ENCODE measurements at places on chromosomes 1 and 21.

- DNase-seq: no peak
These were observed 38.8 kb upstream of the STMN1 start for GRCh38 chr1:25944986-25945385.

GRCh38 chr1:202665417-202665816 lies 44.8 kb downstream of the SYT2 start:
- no peak for DNase-seq

DNA sequence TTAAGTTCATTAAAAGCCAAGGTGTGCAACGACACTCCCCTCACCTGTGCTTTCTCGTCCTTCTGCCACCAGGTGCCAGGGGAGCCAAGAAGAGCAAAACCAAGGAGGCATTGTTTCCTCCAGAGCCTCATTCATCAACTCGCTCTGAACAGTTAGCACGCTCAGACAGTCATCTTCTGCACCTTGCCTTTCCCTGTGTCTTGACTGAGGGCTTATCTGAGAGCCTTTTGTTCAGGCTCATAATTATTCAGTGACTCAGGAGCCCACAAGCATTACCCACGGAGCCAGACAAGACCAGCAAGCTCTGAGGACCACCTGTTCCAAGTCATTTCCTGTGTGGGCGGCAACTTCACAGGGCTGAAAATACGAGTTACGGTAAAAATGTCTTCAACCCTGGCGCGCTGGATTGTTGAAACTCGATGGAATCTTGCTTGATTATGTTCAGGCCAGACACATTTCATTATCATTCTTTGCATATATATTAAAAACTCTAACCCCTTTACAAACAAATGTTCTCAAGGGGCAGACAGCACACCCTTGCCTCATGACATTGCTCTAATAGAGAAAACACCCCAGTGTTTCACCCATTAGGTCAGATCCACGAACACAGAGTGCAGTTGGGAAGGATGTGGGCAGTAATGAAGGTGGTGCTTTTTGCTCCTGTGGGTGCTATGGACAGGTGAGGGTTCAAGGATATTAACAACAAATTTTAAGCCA lies 89.7 kb upstream of the RUNX1 start:
- peak; percentile 74 for DNase-seq

GRCh38 chr1:62676611-62677356 lies 11.4 kb downstream of the DOCK7 start:
- DNase-seq: no peak

GRCh38 chr21:17466166-17466565 lies 46.7 kb upstream of the CXADR start:
- no peak for DNase-seq

DNA sequence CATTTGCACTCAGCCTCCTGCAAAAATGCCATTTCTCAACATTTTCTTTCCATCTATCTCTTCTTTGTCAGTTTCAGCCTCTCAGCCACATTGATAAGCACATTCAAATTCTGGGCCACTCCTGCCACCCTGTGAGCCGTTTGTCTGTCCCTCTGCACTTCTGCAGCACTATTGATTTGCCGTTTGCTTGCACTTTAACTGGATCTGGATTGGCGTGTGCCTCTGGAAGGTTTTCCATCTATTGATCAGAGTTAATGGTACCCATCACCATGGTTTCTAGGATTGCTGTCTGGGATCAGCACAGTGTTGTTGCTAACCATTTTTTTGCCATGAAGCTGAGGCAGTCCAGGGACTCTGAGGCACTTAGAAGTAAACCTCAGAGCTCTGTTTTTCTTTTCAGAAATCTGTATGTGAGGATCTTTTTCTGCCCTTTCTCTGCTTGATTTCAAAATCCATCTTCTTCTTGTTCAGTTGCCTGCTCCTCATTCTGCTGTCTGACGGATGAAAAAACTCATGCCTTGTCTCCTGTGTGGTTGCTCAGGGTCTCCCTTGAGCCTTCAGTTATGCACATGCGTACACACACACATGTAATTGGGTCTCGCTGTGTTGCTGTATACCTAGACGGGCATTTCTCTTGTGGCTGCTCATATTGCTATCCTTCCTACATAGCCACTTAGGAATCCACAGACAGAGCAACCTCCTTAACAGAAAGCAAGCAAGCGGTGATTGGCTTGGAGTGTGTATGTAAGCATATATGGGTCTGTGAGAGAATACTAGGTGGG lies 67.9 kb downstream of the NOS1AP start:
- DNase-seq: no peak

GRCh38 chr21:35266546-35266945 lies 217.4 kb upstream of the RUNX1 start:
- no peak for DNase-seq

DNA sequence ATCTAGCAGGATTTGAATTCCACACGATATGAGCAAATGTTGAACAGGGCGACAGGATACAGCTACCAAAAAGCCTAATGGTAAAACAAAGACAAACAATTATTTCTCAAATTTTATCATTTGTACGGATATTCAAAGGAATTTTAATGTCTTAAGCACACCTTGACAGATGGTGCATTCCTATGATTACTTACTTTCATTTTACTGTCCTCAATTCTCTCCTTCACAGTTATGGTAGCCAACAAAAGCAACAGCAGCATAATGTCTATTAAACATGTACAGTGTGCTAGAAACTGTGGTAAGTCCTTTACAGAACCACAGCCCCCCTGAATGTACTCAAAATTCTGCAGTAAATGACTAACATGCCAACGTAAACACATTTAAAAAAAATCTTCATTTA lies 365.8 kb downstream of the SMYD3 start:
- no peak for DNase-seq

GRCh38 chr1:81894867-81895266 lies 94.1 kb downstream of the ADGRL2 start:
- no peak for DNase-seq

GRCh38 chr1:177490786-177491185 lies 320.0 kb downstream of the BRINP2 start:
- DNase-seq: no peak

DNA sequence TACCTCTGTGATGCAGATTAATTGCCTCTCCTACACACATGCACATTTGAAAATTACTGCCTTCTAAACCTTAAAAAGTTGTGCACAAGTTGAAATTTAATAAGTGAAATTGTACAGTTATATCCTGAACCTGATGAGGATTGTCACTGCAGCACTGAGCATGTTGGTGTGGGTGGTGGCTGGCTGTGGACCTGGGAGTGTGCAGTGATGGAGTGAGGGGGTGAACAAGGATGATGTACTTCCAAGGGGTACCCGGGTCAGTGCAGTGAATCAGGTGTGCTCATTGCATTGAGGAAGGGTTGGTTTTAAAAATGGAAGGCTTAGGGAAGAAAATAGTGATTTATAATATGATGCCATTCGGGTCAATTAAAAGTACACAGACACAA lies 24.1 kb downstream of the DIP2A start:
- DNase-seq: no peak

GRCh38 chr1:55337801-55338447 lies 122.8 kb upstream of the USP24 start:
- no peak for DNase-seq

DNA sequence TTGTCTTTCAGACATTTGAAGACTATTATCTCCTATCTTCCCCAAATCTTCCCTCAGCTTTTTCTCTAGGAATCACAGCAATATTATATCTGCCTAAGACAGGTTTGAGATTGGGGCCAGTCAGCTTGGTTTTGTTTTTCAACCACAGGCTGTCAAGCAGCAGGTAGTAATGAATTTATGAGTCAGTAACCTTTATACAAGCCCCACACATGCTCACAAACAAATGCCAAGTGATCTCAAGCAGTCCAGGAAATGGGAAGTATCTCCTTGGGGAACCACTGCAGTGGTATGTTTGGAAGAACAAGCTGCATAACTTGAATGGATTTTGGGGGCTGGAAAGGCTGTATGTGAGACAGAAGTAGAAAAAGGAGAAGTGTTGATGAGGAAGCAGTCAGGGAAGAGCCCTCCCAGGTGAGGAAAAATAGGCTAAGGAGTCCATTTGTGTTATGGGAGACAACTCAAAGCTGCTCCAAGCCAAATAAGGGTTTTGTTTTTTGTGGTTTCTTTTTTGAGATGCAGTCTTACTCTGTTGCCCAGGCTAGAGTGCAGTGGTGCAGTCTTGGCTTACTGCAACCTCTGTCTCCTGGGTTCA lies 2.1 kb downstream of the DHDDS start:
- no peak for DNase-seq

GRCh38 chr1:156124557-156125483 lies 10.3 kb downstream of the LMNA start:
- DNase-seq: no peak

DNA sequence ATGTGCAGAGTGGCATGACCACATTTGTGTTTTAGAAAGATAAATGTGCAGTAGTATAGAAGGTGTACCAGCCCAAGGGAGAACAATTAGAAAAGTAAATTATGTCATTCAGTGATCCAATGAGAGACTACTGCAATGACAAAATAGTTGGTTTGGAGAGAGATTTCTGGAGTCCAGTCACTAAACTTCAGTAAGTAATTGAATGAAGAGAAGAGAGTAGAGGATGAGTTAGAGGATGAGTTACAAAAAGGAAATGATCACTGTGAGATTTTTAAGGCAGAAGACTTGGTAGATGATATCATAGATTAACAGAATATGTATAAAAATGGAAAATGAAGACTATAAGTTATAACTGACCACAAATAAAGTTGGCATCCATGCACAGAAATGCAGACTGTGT lies 8.4 kb downstream of the CR2 start:
- no peak for DNase-seq

- DNase-seq: no peak
These were observed 58.5 kb downstream of the FGGY start for GRCh38 chr1:59355361-59355760.

DNA sequence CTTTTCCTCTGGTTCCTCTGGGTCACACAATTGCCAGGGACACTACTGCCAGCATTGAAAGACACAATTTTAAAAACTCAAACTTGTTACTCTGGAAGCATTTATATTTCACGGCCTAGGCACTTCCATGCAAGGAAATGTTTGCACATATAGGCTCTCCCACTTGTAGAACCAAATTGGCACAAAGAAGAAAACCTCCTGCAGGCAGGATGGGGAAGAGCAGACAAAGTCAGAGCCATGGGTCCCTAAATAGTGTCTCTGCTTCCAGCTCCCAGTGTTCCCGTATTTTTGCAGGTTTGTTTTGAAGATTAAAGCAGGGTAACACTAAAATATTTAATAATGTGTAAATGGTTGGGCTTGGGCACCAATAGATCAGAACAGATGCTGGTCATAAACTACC lies 19.0 kb upstream of the ADGRL2 start:
- no peak for DNase-seq

All from activated T-cell treated with anti-CD3 and anti-CD28 coated beads for 24 hours (primary cell).